ENCODE measurements at places on chromosomes 13 and 19.

- no peak for DNase-seq
Measured at GRCh38 chr19:39557811-39558623, 18.1 kb upstream of the EID2 start.

DNA sequence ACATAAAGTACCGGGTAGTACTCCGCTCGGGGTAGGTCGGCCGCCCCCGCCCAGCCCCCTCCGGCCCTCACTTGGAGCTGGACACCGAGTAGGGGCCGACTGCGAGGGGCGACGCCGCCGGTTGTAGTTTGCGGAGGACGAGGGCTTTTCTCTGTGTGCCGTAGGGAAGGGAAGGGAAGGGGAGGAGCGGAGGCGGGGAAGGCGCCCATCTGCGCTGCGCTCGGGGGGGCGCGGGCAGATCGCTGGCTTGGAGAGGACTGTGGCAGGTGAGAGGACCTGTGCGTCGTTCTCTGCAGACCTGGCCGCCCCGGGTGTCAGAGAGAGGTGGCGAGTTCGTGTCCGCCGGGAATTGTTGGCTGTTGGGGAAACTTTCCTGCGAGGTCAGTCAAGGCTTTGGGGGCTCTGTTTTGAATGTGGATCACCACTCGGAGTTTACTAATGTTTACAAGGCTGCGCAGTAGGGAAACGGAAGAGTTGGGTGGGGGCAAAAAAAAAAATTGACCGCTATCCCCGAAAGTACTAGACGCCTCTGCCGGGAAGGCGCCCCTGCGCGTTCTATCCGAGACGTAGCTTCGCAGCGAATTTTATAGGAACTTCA is 1.4 kb downstream of the ING1 start:
- peak; percentile 73 for DNase-seq

- DNase-seq, result no peak
Measured at GRCh38 chr19:49468199-49468598, 5.8 kb upstream of the FLT3LG start.

DNA sequence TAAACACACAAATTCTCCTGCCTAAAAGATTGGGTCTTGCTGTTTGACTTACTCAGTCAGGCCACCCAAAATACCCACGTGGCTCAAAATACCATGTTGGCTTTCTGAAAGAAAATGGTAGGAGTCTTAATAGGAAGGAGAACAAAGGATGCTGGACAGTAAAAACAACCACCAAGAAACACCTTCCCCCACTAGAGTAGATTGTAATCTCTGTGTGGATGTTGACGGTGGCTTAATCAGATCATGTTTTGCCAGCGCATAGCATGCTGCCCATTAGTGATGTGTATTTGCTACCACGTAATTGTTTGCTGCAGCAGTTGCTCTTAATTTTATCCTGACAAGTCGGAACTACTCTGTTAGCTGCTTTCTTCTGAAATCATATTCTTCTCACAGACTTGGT is 1229.3 kb upstream of the SLC10A2 start:
- no peak for DNase-seq

GRCh38 chr19:18060472-18060871 is 26.3 kb downstream of the IL12RB1 start:
- no peak for DNase-seq

DNA sequence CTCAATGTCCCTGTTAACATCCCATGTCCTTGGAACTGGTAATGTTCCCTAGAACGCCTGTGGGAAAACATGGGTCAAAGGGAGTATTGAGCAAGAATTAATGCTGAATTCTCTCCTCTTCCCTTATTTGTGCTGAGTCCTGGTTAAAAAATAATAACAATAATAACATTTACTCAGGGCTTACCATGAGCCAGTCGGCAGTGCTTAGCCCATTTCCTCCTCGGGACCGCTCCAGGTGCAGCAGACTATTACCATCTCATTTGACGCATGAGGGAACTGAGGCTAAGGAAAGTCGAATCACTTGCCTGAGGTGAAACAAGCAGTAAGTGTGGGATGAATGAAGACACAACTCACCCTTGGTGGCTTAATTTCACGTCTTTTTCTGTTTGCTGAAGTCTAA is 33.6 kb upstream of the SLC15A1 start:
- no peak for DNase-seq

DNA sequence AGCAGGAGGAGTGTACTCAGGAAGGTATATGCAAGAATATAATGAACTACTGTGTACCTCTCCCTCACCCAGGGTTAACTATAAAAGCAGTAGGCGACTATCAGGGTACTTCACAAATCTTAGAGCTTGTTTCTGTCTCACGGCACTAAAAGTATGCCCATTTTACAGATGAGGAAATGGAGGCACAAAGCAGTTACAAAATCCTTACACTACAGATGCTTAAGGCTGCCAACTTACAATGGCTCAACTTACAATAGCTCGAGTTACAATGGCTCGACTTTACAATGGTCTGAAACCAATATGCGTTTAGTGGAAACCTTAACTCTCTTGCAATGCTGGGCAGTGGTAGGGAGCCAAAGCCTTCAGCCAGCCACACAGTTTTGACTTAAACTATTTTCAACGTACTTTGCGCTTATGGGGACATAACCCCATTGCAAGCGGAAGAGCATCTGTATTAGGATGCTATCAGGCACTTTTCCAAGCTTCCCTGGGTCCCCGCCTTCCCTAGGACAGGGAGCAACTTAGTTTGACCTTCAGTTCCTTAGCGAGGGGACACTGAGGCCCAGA is 4.1 kb downstream of the FCER2 start:
- DNase-seq, result no peak

All from type B pancreatic cell (in vitro differentiated cells).